ENCODE measurements at places on chromosomes 3 and 15.

GRCh38 chr3:40456940-40457823, at the start of gene RPL14:
Gene RPL14, plus strand, starts transcription at chr3:40457339. Its CDS starts 133 bp downstream, at chr3:40457472.
- DNase-seq: peak; percentile 94

GRCh38 chr15:84752195-84752594, 3.8 kb downstream of the ZNF592 start:
- DNase-seq: no peak

DNA sequence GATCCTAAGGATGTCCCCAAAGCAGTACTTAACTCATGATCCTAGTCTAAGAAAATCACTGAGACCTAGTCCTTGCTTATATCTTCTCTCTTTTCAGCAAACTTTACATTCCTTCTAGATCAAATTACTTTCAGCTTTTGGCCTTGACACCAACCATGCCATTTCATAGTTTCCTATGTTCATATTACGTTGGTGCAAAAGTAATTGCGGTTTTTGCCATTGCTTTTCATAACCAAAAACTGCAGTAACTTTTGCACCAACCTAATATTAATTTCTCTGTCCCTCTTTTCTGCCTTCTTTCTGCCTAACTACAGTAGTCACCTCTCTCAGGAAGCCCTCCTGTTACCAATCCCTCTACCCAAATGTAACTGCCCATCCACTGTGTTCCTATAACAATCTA, 36.8 kb downstream of the CCDC191 start:
- DNase-seq: no peak

GRCh38 chr3:71484047-71484446, 99.5 kb downstream of the FOXP1 start:
- no peak for DNase-seq

GRCh38 chr3:116084999-116085791, 360.1 kb downstream of the LSAMP start:
- peak; percentile 71 for DNase-seq
